ENCODE measurements at places on chromosomes 16 and 17. TPM values are rescaled to one million over a fixed set of nuclear protein-coding genes. Genes with fewer than 3 reads are reported as not detected.
A peak's percentile ranks its signal among the peaks of the same experiment; 100 is the strongest.

Gene OTOP2
- total RNA-seq = not detected

DNA sequence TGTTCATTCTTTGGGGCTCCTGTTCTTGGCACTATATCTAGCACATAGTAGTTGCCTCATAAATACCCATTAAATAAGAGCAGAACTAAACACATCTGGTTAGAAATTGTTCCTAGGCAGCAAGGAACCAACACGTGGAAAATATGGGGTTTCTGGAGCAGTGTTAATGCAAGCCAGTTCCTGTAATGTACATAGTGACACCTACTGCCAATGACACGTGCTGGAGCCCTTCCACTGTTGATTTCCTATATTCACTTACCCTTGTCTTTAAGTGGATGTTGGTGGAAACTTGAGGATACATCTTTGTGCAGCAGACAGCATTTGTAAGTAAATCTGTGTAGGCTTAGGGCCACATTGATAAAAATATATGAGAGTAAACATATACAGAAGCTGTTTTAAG lies 1.6 kb upstream of the IRF8 start:
- H3K27ac ChIP-seq = no peak overlapping the region
- H3K4me3 ChIP-seq = peak overlapping the region; percentile 84
- H3K36me3 ChIP-seq = peaks cover 29% of the 10 kb centered on the region
- no peaks in the 10 kb centered on the region for H3K27me3 ChIP-seq
- DNase-seq = no peak

- no peak overlapping the region for H3K4me3 ChIP-seq
- no peak for DNase-seq
- H3K27ac ChIP-seq = no peak overlapping the region
- H3K27me3 ChIP-seq = no peaks in the 10 kb centered on the region
- peaks cover 33% of the 10 kb centered on the region for H3K4me1 ChIP-seq
These were observed 3.8 kb downstream of the TTYH2 start for GRCh38 chr17:74217037-74217730.

Gene SCARF1
- total RNA-seq = 6.6 TPM

Gene TBC1D3
- total RNA-seq = 4.2 TPM

Gene SREBF1
- total RNA-seq = 19.7 TPM

DNA sequence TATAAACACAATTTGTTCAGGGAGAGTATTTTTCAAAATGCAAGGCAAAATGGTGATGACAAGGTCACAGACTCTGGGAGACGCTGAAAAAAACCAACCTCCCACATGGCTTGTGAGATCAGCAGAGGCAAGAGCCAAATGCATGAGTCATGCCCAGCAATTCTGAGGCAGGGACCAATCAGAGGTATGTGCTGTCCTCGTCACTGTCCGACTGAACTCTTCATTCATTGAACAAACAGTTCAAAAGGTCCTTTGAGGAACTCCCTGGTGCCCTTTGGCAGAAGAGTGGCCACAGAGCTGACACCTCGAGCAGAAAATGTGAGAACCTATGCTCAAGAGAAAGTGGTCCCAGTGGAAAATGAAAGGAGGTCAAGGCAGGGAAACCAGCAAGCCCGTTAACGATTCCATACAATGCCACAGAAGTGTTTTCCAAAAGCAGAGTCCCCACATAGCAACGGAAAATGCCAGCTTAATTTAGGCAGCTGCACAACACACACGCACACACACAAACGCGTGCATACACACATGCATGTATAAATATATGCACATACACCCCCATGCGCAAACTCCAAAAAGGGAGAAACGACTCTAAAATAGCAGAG lies 50.9 kb downstream of the CDH11 start:
- H3K4me1 ChIP-seq = no peaks in the 10 kb centered on the region
- no peaks in the 10 kb centered on the region for H3K36me3 ChIP-seq

DNA sequence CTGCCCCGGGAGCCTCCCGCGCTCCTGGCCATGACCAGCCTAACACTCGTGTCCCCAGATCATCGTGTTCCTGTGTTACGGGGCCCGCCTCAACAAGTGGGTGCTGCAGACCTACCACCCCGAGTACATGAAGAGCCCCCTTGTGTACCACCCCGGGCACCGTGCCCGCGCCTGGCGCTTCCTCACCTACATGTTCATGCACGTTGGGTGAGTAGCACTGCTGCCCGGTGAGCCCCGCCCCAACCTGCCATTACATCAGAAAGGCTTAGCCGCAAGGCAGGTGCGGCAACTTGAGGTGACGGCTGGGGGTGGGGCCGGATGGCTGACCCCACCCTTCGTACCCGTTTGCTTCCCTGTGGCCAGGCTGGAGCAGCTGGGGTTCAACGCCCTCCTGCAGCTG lies 1.4 kb downstream of the RHBDL1 start:
- peaks cover 9% of the 10 kb centered on the region for H3K27me3 ChIP-seq
- no peak for DNase-seq
- H3K36me3 ChIP-seq = peaks cover 25% of the 10 kb centered on the region
- no peak overlapping the region for H3K4me3 ChIP-seq
- peaks cover 26% of the 10 kb centered on the region for H3K4me1 ChIP-seq
- no peak overlapping the region for H3K27ac ChIP-seq

Gene NOMO2
- total RNA-seq = 43.2 TPM

Gene LRRC45
- total RNA-seq = 10.6 TPM

- H3K4me3 ChIP-seq = no peak overlapping the region
- no peaks in the 10 kb centered on the region for H3K4me1 ChIP-seq
- H3K27me3 ChIP-seq = no peaks in the 10 kb centered on the region
- H3K27ac ChIP-seq = no peak overlapping the region
- DNase-seq = no peak
- peaks cover 61% of the 10 kb centered on the region for H3K36me3 ChIP-seq
These were observed 19.3 kb upstream of the MNT start for GRCh38 chr17:2420176-2420575.

- DNase-seq = peak; percentile 76
- H3K4me1 ChIP-seq = peaks cover 39% of the 10 kb centered on the region
- H3K36me3 ChIP-seq = no peaks in the 10 kb centered on the region
These were observed 1.3 kb upstream of the HIC1 start for GRCh38 chr17:2053380-2054261.

DNA sequence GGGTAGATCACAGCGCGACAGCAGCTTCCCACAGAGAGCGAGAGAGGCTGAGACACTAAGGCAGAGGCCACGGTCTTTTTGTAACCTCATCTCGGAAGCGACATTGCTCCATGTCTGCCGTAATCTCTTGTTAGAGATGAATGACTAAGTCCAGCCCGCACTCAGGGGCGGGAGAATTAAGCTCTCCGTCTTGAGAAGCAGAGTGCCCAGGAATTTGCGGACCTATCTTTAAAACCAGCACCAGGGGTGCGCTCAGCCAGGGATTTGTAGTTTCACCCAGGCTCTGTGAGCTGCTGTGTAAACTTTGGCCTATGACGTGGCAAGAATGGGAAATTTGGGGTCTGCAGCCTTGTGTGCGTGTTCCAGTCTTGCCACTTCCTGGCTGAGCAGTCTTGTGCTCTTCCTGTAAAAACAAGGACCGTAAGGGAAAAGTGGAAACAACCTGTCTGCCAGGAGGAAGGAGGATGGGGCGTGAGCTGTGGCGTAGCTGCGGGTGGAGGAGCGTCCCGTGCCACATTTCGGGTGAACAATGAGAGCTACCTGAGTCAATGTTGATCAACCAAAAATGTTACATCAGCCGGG lies 16.0 kb upstream of the JPH3 start:
- no peak overlapping the region for H3K27ac ChIP-seq
- peaks cover 32% of the 10 kb centered on the region for H3K27me3 ChIP-seq
- no peak overlapping the region for H3K4me3 ChIP-seq
- H3K36me3 ChIP-seq = no peaks in the 10 kb centered on the region
- peaks cover 3% of the 10 kb centered on the region for H3K4me1 ChIP-seq

- H3K36me3 ChIP-seq = peaks cover 63% of the 10 kb centered on the region
- H3K27me3 ChIP-seq = no peaks in the 10 kb centered on the region
- H3K4me3 ChIP-seq = no peak overlapping the region
- DNase-seq = no peak
- no peaks in the 10 kb centered on the region for H3K4me1 ChIP-seq
These were observed 29.3 kb downstream of the GOSR1 start for GRCh38 chr17:30506481-30506880.

DNA sequence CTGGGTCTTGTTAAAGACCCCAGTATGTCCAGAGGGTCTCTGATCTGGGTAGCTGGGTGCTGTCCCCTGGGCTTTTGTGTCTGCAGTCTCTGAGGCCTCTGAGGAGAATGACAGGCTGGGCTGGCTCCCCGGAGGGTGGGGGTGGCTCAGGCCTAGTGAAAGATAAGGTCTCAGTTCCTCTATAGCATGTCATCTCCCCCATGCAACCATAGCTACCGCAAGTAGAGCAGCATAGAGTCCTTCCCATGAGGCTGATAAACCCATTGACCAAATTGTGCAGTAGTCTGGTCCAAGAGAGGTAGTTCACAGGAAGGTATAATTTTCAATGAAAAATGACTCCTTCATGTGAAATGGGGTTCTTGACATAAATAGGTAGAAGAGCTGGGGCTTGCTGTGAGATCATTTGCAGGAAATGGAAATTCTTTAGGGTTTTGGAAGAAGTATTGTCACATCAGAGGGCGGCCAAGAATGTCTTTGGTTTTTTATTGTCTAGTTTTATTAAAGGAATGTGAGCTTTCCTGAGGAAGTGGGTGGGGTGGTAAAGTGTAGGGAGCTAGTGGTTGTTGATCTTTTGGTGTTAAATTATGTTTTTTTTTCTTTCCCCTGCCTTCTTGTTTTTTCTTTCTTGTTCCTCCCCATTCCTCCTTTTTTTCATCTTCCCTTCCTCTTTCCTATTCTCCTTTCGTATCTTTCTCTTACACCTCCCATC lies 21.0 kb downstream of the SLC7A6OS start:
- H3K4me3 ChIP-seq = peak overlapping the region; percentile 62
- H3K27me3 ChIP-seq = no peaks in the 10 kb centered on the region
- H3K36me3 ChIP-seq = peaks cover 59% of the 10 kb centered on the region
- DNase-seq = peak; percentile 67

GRCh38 chr17:34926661-34927060 lies 34.6 kb downstream of the CCT6B start:
- no peaks in the 10 kb centered on the region for H3K27me3 ChIP-seq
- H3K36me3 ChIP-seq = no peaks in the 10 kb centered on the region
- no peaks in the 10 kb centered on the region for H3K4me1 ChIP-seq
- H3K27ac ChIP-seq = no peak overlapping the region

Gene ODAD4
- total RNA-seq = 0.56 TPM

Data from activated B cell treated with CpG ODN at 0.5 μM for 24 hours (primary cell).